ENCODE measurements at places on chromosomes 4 and X.

DNA sequence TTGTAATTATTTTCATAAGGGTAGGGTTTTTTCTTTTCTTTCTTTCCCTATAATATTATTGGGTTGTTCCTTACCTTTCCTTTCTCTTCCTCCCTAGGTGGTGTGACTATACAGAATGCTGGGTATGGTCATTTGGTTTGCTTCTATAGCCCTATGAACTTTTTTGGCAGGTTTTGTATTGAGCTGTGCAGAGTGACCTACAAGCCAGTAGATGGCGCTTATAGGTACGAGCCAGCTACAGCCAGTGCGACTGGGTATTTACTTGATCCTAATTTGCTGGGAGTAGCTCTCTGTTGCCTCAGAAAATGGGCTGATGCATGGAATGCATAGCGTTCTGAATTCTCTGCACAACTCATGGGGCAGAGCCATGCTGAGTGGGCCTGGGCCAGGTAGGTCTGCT, 423.3 kb downstream of the MAGEE1 start:
- no peak for DNase-seq

- no peak for DNase-seq
Measured at GRCh38 chr4:23171976-23172375, 479.2 kb downstream of the GBA3 start.

- DNase-seq, result no peak
Measured at GRCh38 chr4:73528171-73528570, 46.6 kb downstream of the AFM start.

- DNase-seq, result no peak
Measured at GRCh38 chr4:38385093-38386004, 278.6 kb upstream of the KLF3 start.

GRCh38 chrX:33589316-33589715, 378.0 kb upstream of the DMD start:
- DNase-seq, result no peak

GRCh38 chr4:71772592-71772991, 11.3 kb downstream of the GC start:
- peak; percentile 2 for DNase-seq

- peak; percentile 8 for DNase-seq
Measured at GRCh38 chr4:138492176-138492575, 250.0 kb upstream of the SLC7A11 start.

DNA sequence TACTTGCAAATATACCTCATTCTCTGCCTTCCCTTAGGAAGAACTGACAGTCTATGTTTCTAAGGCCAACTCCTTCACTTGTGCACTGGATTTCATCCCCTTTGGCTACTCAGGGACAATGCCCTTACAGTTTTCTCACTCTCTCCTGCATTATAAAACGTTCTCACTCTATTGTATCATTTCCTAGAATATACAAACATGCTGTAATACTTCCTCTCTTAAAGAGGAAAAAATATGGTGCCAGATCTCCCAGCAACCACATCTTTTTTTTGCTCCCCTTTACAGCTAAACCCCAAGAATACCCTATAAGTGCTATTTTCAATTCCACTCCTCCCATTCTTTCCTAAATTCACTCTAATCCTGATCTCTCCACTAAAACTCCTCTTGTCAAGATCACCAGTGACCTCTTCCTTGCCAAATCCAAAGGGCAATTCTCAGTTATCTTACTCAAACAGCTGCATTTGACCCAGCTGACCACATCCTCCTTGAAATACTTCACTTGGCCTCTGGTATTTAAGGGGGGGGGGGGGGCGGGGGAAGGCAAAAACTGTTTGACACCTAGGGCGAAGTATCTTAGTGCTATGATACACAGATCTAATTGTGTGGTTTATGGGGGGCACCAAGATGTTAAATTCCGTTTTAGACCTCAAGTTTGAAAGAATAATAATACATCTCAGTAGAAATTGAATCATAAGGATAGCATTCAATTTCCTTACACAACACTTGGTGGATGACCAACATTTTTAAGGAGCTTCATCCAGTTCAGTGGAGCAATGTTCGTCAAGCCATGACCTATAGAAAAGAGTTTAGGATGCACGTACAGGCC, 1.6 kb downstream of the RCHY1 start:
- DNase-seq, result peak; percentile 32

DNA sequence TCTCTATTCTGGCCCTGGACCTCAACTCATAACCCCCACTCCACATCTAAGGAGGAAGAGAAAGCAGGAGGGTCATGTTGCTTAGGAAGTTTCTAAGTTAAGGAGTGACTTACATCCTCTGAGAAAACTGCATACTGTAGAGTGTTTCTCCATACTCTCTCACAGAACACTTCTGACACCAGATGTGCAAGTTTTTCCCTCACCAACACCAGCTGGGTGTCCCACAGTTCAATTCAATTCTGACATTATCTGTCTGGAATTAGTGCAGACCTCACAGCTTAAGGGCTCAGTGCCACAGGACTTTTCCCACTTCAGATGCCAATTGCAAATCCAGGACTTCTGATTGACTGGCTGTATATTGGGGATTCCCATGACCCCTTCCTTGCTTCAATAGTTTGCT, 89.0 kb upstream of the SFRP2 start:
- no peak for DNase-seq

Measured in suppressor macrophage treated with lipopolysaccharide for 1 hour (primary cell).